ENCODE measurements at places on chromosomes 3 and 15.
A peak's percentile ranks its signal among the peaks of the same experiment; 100 is the strongest.

GRCh38 chr15:76932135-76932966, 802 bp downstream of the RCN2 start:
- no peak for DNase-seq

DNA sequence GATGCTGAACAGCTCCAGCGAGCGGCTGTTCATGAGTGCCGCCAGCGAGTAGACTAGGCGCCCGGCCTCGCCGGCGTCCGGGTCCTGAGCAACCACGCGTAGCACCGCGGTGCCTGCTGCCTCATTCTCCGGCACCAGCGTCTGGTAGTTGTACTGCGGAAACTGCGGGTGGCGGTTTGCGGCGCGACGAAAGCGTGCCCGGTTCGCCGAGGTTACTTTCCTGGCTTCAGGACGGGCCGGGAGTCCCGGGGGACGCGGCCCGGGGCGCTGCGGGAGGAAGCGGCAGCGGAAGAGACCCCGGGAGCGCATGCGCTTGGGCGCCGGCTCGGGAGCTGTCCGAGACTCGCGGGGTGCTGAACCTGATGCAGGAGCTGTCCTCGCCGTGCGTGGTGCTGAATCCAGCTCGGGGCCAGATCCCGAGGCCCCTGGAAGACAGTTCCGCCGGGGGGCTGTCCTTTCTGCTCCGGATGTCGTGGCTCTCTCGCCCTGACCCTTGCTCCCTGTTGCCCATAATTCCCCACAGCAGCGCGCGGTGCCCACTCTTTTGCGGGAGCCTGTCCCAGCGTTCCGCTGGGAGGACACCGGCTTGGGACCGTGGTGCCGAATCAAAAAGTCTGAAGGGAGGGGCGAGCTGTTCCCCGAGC, 1.1 kb downstream of the CELSR3 start:
- peak; percentile 46 for DNase-seq

GRCh38 chr3:41684797-41685735, 276.8 kb downstream of the ULK4 start:
- no peak for DNase-seq

DNA sequence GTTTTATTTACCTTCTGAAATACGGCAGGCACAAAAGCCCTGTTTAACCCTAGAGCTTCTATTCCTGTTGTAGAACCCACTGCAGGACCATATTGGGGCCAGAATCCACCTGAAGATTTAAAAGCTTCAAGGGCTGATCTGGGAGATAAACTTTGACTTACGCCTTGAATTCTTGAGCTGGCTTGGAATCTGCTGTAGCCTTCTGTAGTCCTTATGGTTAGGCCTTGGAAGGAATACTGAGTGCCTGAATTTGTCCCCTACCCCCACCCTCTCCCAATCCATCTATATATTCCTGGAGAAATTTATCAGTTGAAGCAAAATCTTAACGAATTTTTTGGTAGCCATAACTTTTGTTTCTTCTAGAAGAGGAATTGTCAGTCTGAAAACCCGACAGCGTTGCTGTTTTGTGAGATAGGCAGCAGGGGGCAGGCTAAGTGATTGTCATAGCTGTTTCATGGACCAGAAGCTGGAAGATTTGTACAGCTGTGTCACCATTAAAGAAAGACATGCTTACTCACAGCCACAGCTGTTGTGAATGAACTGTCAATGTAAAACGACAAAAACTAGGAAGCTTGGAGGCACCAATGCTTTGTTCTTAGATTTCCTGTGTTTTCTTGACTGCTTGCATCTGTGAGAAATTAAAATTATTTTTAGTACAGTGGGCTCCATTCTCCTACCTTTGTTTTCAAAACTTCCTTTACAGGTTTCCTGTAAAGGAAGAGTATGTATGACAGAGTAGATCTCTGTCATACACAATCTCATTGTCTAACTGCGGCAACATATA, 12.8 kb downstream of the LXN start:
- no peak for DNase-seq

DNA sequence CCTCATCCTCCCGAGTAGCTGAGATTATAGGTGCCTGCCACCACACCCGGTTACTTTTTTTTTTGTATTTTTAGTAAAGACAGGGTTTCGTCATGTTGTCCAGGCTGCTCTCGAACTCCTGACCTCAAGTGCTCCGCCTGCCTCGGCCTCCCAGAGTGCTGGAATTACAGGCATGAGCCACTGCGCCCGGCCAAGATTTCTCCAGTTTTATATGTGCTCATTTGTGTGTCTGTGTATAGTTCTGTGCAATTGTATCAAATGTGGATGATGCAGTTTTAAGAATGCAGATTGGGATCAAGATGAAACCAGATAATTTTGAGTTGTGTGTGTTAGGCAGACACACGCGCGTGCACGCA, 68.3 kb downstream of the SLCO3A1 start:
- DNase-seq = no peak

DNA sequence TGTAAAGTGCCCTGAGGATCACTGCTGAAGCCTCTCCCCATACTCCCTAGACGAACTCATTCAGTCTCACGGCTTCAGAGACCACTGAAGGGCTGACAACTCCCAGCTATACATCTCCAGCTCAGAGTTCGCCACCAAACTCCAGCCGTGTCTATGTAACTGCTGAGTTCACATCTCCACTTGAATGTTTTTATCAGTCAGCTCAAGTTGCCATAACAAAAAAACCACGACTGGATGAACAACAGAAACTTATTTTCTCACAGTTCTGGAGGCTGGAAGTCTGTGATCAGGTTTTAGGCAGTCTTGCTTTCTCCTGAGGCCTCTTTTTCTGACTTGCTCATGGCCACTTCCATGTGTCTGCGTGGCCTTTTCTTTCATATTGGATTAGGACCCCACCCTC, 223.0 kb upstream of the LRRFIP2 start:
- DNase-seq = no peak

DNA sequence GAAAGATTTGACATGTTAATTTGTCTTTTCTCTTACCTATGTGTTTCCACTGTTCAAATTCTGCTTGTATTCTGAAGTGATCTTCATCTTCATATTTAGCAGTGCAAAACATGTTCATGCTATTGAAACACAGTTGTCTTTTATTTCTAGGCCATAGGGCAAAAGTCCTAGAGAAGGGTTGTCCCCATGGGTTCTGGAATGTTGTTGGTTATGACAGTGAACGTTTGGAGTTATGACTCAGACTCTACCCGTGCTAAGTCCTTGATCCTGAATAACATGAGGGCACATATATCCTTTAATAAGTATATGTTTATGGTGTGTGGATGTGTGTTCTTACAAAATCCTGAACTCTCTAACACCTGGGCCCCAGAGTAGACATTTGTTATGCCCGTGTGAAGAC, 23.0 kb upstream of the ARPP21 start:
- DNase-seq = no peak
